ENCODE measurements at places on chromosomes 5 and 9.

- DNase-seq: no peak
- no peaks in the 10 kb centered on the region for H3K27me3 ChIP-seq
- H3K27ac ChIP-seq: no peak overlapping the region
- no peak overlapping the region for H3K4me3 ChIP-seq
Observed at GRCh38 chr5:108345541-108346171, 36.2 kb downstream of the FBXL17 start.

GRCh38 chr9:111037708-111038330 lies 451 bp downstream of the LPAR1 start:
- H3K36me3 ChIP-seq: no peaks in the 10 kb centered on the region
- H3K4me3 ChIP-seq: peak overlapping the region; percentile 80
- peak; percentile 84 for DNase-seq
- no peaks in the 10 kb centered on the region for H3K4me1 ChIP-seq

DNA sequence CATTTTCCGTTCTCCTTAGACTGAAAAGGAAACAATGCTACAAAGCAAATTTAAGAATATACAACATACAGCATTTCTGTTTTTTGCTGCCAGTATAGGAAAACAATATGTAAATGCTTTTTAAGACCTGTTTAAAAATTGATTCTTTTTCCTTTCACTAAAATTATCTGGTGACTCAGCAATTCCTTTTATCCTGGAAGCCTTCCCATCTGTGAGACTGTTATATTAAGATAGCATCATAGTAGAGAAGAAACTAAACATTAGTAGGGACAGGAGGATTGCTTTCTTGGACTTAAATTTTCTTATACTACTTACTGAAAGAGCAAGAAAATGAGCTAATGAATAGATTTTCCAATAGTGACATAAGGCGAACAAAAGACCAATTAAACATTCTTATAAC lies 30.0 kb upstream of the GPR21 start:
- no peak overlapping the region for H3K27ac ChIP-seq
- no peaks in the 10 kb centered on the region for H3K27me3 ChIP-seq
- no peak overlapping the region for H3K4me3 ChIP-seq
- H3K4me1 ChIP-seq: no peaks in the 10 kb centered on the region
- H3K36me3 ChIP-seq: no peaks in the 10 kb centered on the region

DNA sequence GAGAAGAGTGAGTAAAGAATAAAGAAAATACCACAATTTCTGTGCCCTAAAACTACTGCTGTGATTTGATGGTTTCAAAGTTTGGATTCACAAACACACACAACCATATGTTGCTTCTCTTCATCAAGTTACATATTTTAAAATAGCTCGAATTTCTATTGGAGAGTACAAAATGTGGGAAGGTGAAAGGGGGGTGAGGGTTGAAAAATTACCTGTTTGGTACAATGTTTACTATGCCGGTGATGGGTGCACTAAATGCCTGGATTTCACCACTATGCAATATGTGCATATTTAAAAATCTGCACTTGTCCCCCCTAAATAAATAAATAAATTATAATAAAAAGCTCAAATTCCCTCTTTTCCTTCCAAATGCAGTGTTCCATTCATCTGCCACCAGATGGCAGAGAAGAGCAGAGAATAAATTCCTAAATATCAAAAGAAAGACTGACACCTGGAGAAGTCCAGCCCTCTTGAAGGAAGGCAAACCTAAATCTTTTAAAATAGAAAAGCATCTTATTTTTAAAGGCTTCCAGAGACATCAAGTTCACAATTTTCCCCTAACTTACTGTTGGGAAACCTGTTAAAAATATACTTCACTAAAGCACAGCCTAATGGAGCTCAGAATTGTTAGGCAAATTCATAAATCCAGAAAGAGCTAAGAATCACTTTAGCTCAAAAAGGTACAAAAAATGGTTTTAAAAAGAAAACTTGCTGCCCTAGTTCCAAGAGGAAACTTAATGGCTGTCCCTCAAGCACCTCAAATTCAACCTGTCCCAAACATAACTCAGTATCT lies 24.8 kb upstream of the HNRNPA0 start:
- H3K4me3 ChIP-seq: no peak overlapping the region
- no peak for DNase-seq
- no peak overlapping the region for H3K27ac ChIP-seq
- H3K27me3 ChIP-seq: no peaks in the 10 kb centered on the region
- no peaks in the 10 kb centered on the region for H3K4me1 ChIP-seq

All from aorta (tissue), 5 donors.